ENCODE measurements at places on chromosomes 7 and 10.

GRCh38 chr10:132291826-132292225 is 15.9 kb downstream of the STK32C start:
- DNase-seq, result no peak

- no peak for DNase-seq
Observed at GRCh38 chr7:2109251-2109872, 123.4 kb downstream of the MAD1L1 start.

DNA sequence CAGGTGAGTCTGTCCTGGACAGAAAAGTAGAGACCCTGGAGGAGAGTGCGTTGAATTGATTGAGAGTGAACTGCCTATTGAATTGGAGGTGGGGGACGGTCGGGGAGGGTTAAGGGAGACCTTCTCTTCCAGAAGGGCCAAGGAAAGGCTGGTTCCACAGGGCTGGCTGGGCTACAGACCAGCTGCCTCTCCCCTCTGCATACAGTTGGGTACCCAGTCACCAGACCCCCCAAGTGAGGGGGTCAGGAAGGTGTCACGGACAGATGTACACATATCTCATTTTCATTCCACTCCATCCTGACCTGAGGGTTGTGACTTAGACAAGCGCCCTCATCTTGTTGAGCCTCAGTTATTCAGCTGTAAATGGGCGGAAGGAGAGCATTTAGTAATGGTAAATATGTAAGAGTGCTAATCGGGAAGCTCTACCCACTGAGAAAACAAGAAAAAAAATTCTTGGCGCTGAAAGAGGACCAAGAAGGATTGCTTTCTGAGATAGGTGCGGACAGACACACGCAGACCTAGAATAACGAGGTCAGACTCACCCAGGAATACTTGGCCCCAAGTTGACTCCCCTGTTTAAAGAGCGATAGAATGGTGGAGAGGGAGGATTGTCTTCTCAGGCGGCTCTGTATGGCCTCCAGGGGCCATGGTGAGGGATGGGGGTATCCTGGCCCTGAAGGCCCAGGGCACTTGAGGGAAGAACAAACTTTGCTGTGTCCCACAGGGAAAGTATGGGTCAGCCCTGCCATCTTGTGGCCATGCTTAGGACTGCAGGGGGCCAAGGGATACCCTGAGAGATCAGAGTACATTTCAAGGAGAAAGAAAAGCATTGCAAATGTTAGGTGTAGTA is 7.2 kb upstream of the MBL2 start:
- DNase-seq, result peak; percentile 4

- DNase-seq, result no peak
Observed at GRCh38 chr10:53153831-53154230, 381.2 kb upstream of the MBL2 start.

GRCh38 chr10:51468424-51468823 is 231.0 kb downstream of the CSTF2T start:
- DNase-seq, result no peak

DNA sequence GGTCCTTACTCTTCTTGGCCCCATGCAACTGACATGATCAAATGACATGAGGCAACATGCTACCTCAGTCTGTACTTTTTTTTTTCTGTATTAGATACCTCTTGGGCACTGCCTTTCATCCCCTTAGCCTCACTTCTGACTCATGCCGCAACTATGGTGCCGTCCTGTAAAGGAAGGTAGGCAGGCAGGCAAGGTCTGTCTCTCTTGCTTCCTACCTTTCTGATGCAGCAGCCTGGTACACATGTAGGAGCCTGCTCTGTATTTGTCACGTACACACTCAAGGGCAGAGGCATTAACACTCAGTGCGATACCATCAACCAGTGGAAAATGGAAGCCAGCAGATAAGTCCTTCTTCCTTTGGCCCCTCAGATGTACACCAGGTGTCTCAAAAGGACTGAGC is 146.7 kb downstream of the ATE1 start:
- no peak for DNase-seq
